ENCODE measurements at places on chromosomes 5 and 9.

GRCh38 chr5:59037453-59037852, 454.6 kb downstream of the RAB3C start:
- peaks cover 22% of the 10 kb centered on the region for H3K4me1 ChIP-seq
- H3K4me3 ChIP-seq: peak overlapping the region; percentile 60
- H3K27me3 ChIP-seq: no peaks in the 10 kb centered on the region
- no peaks in the 10 kb centered on the region for H3K36me3 ChIP-seq

DNA sequence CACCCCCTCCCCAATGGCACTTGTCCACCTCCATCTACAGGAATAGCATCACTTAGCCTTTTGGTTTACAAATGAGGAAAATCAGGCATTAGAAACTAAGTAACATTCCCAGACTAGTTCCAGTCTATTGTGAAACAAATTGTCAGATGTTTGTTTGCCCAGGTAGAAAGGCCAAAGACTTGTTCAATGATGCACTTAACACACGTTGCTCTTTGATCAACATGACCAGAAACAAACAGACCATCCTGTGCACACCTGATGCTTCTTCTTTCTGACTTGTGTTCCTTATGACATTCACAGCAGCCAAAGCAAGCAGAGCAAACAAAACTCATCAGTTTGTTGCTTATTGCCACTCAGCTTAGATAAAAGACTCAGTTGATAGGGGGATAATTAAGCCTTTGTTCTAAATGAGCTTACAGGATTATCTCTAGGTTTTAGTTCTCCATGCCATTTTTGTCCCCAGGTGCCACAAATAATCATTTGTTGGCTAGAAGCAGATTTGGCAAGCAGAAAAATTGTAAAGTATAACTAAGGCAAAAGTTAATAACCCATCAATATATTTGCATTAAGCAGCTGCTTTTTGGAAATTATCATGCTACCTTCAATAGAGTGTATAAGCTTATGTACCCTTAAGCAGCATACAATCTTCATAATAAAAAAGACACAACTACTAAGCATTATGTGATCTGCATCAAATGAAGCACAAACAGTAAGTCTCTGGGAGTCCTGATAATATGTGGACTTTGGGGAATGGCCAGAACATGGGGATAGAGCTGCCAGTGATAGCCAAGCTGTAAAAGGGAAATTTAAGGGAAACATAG, 26.3 kb upstream of the FST start:
- H3K4me3 ChIP-seq: no peak overlapping the region
- H3K27me3 ChIP-seq: no peaks in the 10 kb centered on the region
- H3K27ac ChIP-seq: no peak overlapping the region

GRCh38 chr5:57779383-57780223, 297.0 kb upstream of the ACTBL2 start:
- DNase-seq: peak; percentile 29
- peaks cover 13% of the 10 kb centered on the region for H3K4me1 ChIP-seq
- no peaks in the 10 kb centered on the region for H3K27me3 ChIP-seq
- H3K36me3 ChIP-seq: no peaks in the 10 kb centered on the region

DNA sequence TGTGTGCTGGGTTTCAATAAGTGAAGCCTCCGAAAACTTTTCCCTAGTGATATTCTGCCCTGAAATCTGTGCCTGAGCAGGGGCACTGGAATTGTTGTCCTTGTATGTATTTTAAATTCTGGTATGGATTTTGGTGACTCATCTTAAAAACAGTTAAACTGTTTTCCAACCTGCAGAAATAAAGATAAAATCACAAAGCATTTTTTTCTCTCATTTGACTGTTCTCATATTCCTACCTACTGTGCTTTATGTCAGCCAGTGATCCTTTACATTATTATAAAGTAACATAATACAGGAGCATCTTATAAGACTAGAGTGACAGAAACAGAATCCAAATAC, 10.9 kb upstream of the TAF11L2 start:
- H3K4me1 ChIP-seq: no peaks in the 10 kb centered on the region
- H3K36me3 ChIP-seq: no peaks in the 10 kb centered on the region
- no peaks in the 10 kb centered on the region for H3K27me3 ChIP-seq
- no peak overlapping the region for H3K4me3 ChIP-seq
- no peak overlapping the region for H3K27ac ChIP-seq

DNA sequence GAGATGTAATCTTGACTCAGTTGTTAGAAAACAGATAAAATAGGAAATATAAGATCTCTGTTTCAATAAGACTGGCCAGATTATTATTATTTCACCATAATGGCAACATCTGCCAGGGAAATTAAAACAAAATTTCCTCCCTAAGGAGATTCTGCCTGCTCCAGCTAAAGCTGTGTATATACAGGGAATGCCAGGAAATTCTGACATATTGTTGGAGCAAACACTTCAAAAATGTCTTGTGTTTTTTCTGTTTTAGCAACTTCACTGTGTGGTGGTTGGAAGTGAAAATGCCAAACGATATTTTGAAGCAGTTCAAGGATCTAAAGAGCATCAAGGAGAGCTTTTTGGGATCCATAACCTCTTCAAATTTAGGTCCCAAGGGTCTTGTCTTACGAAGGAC, 90.8 kb downstream of the ERCC6L2 start:
- no peaks in the 10 kb centered on the region for H3K4me1 ChIP-seq
- H3K36me3 ChIP-seq: peaks cover 2% of the 10 kb centered on the region
- no peak overlapping the region for H3K4me3 ChIP-seq
- no peak overlapping the region for H3K27ac ChIP-seq
- no peak for DNase-seq

DNA sequence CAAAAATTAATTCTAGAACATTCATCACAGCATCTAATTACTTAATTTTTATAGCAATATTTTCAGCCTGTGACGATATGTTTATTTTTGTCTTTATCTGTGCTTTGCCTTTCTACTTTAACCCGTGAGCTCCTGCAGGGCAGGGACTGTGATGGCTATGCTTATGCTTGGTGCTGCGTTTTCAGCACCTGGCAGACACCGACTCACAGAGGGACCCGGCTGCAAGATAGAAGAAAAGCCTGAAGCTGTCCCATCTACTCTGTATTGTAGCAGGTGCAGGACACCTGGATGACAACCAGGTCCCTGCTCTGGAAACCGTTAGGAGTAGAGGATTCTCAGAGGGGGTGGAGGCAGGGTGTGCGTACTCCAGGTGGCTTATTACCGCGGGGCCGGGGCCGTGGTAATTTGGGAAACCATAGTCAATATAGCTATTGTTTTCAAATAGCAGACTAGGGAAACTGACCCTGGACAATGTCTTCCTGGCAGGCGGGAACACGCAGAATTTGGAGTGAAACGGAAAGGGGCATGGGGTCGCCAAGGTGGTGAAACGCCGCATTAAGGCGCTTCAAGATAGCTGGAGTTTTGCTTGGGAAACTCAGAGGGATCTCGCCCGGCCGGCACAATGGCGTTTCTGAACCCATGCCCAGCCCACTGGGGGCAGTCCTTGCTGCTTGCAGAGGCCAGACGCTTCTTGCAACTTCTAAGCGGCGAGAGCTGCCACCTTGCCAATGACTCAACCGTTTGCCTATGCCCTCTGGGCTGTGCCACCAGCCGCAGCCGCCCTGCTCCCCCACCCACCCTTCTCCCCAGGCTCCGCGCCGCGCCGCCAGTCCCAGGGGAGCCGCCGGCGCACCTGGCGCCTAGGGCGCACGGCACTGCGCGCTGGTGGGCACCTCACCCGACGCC, 140.1 kb upstream of the PALM2AKAP2 start:
- peaks cover 11% of the 10 kb centered on the region for H3K27me3 ChIP-seq
- H3K27ac ChIP-seq: no peak overlapping the region
- peak overlapping the region; percentile 41 for H3K4me3 ChIP-seq
- peak; percentile 73 for DNase-seq

- no peak for DNase-seq
- no peaks in the 10 kb centered on the region for H3K36me3 ChIP-seq
- no peak overlapping the region for H3K4me3 ChIP-seq
These were observed 183.9 kb upstream of the POU5F2 start for GRCh38 chr5:93925321-93925720.

GRCh38 chr9:134562146-134562849, 79.3 kb upstream of the COL5A1 start:
- no peaks in the 10 kb centered on the region for H3K27me3 ChIP-seq
- no peak overlapping the region for H3K4me3 ChIP-seq
- no peaks in the 10 kb centered on the region for H3K4me1 ChIP-seq
- no peak overlapping the region for H3K27ac ChIP-seq

DNA sequence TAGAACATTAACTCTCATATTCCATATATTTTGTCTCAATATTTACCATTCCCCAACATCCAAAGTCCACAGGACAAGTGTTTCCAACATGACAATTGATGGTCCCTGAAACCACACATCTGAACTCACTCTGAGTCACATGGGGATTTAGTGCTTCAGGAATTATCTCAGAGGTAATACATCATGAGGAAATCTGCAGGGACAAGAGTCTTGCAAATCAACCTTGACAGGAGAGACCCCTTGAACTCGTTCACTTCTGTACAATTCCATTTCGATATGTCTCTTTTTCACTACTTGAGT, 119.7 kb upstream of the ABCA1 start:
- H3K4me3 ChIP-seq: no peak overlapping the region
- DNase-seq: no peak

- H3K27me3 ChIP-seq: no peaks in the 10 kb centered on the region
- no peak for DNase-seq
- H3K4me3 ChIP-seq: no peak overlapping the region
- H3K4me1 ChIP-seq: no peaks in the 10 kb centered on the region
- H3K36me3 ChIP-seq: no peaks in the 10 kb centered on the region
These were observed 200.2 kb downstream of the SPATA31D1 start for GRCh38 chr9:82188817-82189216.

GRCh38 chr5:160297004-160297403, 15.4 kb downstream of the CCNJL start:
- no peaks in the 10 kb centered on the region for H3K27me3 ChIP-seq
- no peak overlapping the region for H3K4me3 ChIP-seq
- no peak for DNase-seq
- H3K36me3 ChIP-seq: no peaks in the 10 kb centered on the region
- H3K27ac ChIP-seq: peak overlapping the region; percentile 81

GRCh38 chr5:68928617-68929302, 165.1 kb upstream of the SLC30A5 start:
- H3K4me1 ChIP-seq: no peaks in the 10 kb centered on the region
- H3K4me3 ChIP-seq: no peak overlapping the region
- no peak for DNase-seq
- H3K36me3 ChIP-seq: no peaks in the 10 kb centered on the region

DNA sequence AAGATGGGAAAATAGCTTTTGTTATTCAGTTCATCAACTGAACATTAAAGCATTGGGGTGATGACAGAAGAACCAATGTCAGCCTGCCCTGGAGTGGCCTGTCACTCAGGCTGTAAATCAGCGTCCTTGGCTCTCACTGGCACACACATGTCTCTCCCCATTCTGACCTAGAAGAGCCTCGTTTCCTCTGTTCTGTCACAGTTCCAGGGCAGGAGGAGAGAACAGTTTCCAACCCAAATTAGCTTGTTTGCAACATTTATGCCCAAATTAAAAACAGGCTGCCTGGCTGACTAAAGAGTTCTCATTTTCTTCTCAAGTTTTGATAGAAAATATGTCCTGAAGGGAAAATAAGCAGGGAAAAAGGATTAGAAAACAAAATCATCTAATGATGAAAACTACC, 520.1 kb downstream of the CHSY3 start:
- H3K4me1 ChIP-seq: no peaks in the 10 kb centered on the region
- no peaks in the 10 kb centered on the region for H3K27me3 ChIP-seq
- H3K4me3 ChIP-seq: no peak overlapping the region

GRCh38 chr5:113182658-113183344, 206.2 kb downstream of the DCP2 start:
- H3K27me3 ChIP-seq: no peaks in the 10 kb centered on the region
- peaks cover 9% of the 10 kb centered on the region for H3K4me1 ChIP-seq
- no peaks in the 10 kb centered on the region for H3K36me3 ChIP-seq

DNA sequence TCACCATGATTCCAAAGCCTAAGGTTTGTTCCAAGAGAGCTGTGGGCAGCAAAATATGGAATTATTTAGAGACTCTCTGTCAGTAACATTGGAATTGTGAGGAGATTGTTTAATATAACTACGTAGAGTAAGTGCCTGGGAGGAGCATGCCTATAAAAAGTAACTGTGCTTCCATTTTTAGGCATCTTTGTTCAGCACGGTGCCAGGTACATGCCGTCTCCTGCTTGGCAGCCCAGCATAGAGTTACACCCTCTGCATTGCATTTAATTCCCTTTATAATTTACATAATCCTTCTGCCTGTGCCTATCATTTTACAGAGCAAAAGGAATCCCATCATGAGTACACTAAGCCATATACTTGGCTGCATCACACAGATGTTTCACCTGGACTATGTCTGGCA, 32.1 kb upstream of the ALDH1A1 start:
- H3K36me3 ChIP-seq: no peaks in the 10 kb centered on the region
- H3K4me1 ChIP-seq: no peaks in the 10 kb centered on the region
- no peak overlapping the region for H3K27ac ChIP-seq
- H3K27me3 ChIP-seq: no peaks in the 10 kb centered on the region

GRCh38 chr9:123450996-123451395, 95.0 kb downstream of the CRB2 start:
- H3K27ac ChIP-seq: no peak overlapping the region
- H3K36me3 ChIP-seq: no peaks in the 10 kb centered on the region
- H3K4me1 ChIP-seq: no peaks in the 10 kb centered on the region
- no peak overlapping the region for H3K4me3 ChIP-seq

GRCh38 chr5:171893290-171893886, 107.8 kb downstream of the SMIM23 start:
- peaks cover 15% of the 10 kb centered on the region for H3K36me3 ChIP-seq
- H3K27ac ChIP-seq: no peak overlapping the region
- no peaks in the 10 kb centered on the region for H3K4me1 ChIP-seq
- H3K4me3 ChIP-seq: no peak overlapping the region

- DNase-seq: no peak
- H3K27ac ChIP-seq: no peak overlapping the region
- H3K36me3 ChIP-seq: no peaks in the 10 kb centered on the region
- H3K4me3 ChIP-seq: no peak overlapping the region
- H3K4me1 ChIP-seq: no peaks in the 10 kb centered on the region
These were observed 151.8 kb upstream of the MAP3K1 start for GRCh38 chr5:56663523-56663922.

DNA sequence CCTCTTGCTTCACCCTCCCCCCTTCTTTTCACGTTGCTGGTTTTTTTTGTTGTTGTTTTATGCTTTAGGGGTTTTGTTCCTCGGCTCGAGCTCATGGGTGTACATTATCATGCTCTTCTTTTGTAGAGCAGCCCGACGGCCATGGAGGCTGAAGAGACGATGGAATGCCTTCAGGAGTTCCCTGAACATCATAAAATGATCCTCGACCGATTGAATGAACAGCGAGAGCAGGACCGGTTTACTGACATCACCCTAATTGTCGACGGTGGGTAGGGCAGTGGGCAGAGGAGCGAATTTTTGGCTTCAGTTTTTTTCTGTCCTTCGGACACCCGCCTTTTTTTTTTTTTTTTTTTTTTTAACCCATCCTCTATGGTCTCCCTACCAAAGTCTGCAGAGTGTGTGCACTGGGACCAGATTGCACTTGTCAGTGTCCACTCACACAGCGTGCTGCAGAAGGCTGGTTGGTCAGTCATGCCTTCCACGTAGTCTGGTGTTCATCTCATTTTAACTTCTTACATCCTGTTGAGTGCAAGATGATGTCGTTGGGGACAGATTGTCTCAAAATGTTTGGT, 1.3 kb downstream of the ZNF131 start:
- peaks cover 40% of the 10 kb centered on the region for H3K36me3 ChIP-seq
- H3K4me3 ChIP-seq: peak overlapping the region; percentile 49

- H3K36me3 ChIP-seq: no peaks in the 10 kb centered on the region
- no peak overlapping the region for H3K27ac ChIP-seq
- H3K4me3 ChIP-seq: no peak overlapping the region
- DNase-seq: no peak
These were observed 26.4 kb downstream of the FGF18 start for GRCh38 chr5:171445644-171446516.

Data from upper lobe of left lung (tissue), 6 donors.